ENCODE measurements at places on chromosomes 11 and 22.

DNA sequence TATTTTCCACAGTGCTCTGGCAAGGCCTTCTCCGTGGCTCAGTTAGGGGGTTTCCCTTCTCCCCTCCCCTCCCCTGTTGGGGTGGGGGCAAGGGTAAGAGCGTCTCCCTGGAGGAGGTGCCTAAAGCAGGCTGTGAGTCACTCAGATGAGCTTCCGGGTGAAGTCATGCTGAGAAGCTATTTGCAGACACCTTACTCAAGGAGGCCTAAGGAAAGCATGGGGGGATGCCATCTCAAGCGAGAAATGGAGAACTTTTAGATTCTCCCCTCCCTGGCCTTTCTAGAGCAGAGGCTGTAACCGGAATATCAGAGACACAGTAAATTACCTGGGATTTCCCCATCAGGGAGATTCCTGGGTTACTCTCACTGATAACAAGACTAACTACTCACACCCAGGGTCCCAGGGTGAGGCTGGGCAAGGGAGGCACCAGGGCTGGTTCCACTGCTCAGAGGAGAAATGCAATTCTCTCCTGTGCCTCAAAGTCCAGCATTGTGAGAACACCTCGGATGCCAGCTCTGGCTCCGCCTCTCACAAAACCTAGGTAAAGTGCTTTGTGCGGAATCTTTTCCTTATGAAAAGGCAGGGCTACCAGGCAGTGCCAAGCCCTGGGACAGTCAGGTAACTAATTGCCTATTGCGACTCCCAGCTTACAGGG is 123.6 kb downstream of the ABTB2 start:
- no peak for DNase-seq

GRCh38 chr11:73343076-73343873 is 32.9 kb upstream of the RELT start:
- DNase-seq: no peak

DNA sequence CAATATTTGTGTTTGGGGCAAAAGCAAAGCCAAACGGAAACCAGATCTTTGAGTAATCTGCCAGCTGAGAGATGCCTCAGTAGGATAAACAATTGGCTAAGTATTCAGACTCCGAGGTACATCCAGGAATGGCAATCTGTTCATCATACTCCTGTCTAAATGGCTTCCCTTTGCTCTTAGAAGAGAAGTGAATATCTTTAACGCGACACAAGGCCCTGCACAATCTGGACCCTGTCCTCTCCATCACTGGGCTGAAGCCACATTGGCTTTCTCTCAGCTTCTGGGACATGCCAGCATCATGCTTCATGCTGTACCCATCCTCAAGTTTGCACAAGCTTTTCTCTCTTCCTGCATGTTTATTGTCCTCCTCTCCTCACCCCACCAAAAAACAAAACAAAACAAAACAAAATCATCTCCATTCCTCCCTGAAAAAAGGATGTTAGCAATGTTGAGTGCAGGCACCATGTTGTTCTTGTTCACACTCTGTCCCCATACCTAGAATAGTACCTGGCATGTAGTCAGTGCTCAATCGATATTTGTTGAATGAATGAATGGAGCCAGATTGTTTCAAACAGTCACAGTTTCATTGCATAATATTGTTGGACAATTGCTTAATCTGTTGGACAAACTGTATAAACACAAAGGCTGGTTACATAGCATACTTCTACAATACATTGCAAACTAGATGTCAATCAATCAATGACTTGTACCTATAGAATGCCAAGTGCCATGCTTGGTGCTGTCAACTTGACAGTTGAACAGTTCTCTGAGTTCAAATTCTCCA is 38.2 kb upstream of the SESN3 start:
- no peak for DNase-seq

DNA sequence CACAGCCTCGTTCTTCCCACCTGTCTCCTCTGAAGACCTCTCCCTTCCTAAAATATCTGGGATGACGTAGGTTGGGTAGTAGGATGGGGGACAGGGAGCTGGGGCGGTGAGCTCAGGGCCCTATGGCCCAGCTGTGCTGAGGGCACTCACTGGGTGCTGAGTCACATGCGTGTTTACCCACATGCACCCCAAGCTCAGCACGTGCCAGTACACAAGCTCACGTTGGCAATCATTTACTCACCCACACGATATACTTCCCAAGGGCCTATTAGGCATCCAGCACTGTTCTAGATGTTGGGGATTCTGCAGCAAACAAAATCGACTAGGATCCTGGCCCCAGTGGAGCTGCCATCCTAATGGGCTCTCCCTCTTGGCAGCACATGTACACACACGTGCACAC is 28.7 kb downstream of the ARAP1 start:
- DNase-seq: no peak

DNA sequence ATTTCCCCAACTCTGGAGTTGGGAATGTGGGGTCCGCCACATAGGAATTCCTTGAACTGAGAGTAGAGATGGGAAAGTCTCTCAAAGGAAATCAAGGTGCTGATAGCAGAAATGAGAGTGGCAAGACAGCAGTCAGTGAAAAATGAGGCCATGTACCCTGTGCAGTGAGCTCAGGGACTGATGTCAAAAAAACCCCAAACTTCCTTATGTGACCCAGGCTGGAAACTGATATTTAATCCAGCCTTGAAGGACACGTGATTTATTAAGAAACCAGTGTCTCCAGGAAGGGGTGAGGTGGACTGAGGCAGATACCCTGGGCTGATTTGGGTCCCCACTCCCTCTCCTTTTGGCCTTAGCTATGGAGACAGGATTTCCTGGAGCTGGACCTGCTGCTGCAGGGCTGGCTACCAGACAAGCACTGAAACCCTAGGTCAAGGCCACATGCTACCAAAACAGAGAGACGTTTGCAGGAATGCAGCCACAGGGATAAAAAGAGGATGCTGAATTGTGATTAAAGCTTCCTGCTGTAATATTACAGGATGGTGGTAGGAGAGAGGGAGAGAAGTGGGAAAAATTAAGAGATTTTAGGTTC is 25.3 kb upstream of the FCHSD2 start:
- no peak for DNase-seq
